ENCODE measurements at places on chromosomes 13 and 19.

- DNase-seq = no peak
Measured at GRCh38 chr19:10230173-10230860, 814 bp downstream of the S1PR2 start.

- DNase-seq = no peak
Measured at GRCh38 chr13:84366506-84366905, 484.2 kb upstream of the SLITRK1 start.

- DNase-seq = no peak
Measured at GRCh38 chr13:30841154-30841553, 64.9 kb upstream of the MEDAG start.

- no peak for DNase-seq
Measured at GRCh38 chr19:4738734-4739133, 15.1 kb upstream of the DPP9 start.

GRCh38 chr13:45490068-45490467 lies 25.3 kb downstream of the COG3 start:
- DNase-seq = no peak

All from DMS153 (cell line).